ENCODE measurements at places on chromosomes 6 and 20. TPM values are rescaled to one million over a fixed set of nuclear protein-coding genes. Genes with fewer than 3 reads are reported as not detected.

DNA sequence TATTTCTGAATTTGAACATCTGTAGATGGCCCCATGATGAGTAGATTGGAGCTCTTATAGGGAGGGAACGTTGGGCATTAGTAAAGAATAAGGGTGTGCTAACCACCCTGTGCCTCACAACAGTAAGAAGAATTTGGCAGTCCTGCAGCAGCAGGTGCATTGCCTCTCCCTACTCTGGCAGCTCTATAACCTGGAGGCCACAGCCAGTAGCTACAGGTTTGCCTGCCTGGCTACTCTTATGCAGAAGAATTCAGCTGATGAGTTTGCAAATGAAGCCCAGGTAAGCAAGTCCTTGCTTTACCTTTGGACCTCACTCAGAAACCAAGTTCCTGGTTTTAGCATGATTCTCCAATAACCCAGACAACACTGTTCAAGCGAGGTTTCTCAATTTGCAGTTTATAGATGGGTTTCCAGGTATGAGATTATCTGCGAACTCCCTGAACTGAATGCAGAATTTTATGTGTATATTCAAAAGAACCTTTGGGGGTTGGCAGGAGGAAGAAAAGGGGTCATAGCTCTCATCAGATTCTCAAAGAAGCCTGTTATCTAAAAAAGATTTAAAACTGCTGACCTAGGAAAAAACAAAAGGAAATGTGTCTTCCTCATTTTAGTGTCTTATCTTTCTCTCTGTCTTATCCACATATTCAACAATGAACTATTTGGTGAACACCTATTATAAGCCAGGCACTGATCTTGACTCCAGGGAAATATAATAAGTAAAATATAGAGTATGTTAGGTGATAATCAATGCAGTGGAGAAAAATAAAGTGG lies 18.9 kb downstream of the TREML1 start:
- no peak for DNase-seq

- DNase-seq: no peak
These were observed 71.3 kb downstream of the MANEA start for GRCh38 chr6:95648636-95649035.

DNA sequence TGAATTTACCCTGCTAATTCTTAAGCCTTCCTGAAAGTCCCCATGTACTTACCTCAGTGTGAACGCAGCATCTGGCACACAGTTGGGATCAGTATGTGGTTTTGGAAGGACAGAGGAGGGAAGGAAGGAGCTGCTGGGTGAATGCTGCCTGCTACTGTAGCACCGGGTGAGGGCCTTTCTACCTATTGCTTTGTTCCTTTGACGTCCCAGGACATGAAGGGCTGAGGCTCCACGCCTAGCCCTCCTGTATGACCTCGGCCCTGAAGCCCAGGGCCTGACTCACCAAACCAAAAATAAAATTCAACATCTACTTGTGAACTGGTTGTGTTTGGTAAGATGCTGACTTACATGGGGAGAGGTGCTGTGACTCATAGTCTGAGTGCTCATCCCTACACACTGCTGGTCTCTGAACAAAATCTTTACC lies 51.1 kb downstream of the ARID1B start:
- DNase-seq: no peak

- DNase-seq: no peak
These were observed 99.9 kb downstream of the CDH26 start for GRCh38 chr20:60057866-60058807.

DNA sequence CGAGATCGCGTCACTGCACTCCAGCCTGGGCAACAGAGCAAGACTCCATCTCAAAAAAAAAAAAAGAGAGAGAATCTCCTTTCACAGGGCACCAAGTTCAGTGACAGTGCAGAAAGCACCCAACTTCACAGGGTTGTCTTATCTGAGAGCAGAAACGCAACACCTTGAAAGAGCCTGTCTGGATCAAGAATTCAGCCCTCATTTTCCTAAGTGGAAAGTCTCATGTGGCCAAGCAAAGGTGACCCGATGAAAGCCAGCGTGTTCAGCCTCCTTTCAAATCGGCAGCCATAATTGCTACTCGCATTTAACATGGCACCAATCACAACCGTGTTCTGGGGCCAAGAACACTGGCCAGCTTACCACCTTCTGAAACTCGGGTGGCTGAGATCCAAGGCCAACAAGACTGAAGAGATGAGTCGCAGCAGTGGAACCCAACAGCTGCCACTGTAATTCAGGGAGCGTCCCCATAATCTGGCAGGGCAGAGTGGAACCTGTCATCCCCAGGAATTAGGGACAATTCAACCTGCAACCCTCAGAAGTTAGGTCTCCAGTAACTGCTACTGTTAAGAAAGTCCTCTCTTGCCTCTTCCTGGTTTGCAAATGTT lies 536.7 kb upstream of the JARID2 start:
- no peak for DNase-seq

DNA sequence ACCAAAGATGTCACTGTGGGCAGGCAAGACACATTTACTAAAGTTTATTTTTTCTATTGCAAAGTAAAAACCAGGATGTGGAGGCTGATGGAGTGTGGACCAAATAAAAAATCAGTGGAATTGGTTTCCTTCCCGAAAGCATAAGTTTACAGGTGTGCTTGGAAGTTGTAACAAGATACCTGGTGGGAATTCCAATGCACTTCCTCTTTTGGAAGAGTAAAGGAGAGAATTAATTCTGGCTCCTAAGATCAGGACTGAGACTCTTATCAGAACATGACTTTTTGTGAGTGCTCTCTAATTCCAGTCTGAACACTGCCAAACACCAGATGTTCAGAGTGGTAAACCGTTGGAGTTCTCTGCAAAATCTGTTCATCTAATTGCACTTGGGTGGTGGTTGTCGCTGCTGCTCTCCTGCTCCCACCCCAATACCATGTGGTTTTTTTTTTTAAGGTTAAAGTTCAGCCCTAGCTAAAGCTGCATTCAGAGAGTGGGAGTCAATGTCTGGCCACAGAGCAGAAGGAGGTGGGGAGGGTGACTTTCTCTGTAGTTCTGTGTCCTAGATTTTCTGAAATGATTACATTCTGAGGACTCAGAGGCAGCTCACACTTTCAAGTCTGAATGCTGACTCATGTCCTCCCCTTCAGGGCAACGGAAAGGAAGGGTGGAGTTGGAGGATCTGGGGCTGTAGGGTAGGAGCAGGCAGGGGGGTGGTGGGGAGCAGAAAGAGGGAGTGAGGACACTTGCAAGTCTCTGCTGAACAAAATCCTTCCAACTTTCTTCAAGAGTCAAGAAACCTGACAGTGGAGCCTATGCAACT lies 275.8 kb upstream of the PRDM1 start:
- DNase-seq: no peak

DNA sequence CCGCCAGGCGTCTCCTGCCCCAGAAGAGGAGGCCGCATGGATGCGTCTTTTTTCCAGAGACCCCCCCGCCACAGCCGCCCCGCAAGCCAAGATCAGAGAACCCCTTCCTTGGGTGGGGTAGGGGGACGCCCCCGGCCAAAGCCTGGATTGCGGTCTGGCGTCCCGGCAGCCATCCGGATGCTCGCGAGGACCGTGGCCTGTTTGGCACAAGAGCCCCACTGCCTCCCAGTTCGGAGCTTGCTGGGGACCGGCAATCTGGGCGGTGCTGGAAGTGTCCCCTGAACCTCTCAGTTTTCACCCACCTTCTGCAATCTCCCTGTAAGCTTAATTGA lies 924 bp downstream of the FAM162B start:
- DNase-seq: peak; percentile 9

- DNase-seq: no peak
These were observed 179.8 kb downstream of the TASP1 start for GRCh38 chr20:13458860-13459451.

- no peak for DNase-seq
These were observed 139.4 kb downstream of the ID4 start for GRCh38 chr6:19976411-19977129.

DNA sequence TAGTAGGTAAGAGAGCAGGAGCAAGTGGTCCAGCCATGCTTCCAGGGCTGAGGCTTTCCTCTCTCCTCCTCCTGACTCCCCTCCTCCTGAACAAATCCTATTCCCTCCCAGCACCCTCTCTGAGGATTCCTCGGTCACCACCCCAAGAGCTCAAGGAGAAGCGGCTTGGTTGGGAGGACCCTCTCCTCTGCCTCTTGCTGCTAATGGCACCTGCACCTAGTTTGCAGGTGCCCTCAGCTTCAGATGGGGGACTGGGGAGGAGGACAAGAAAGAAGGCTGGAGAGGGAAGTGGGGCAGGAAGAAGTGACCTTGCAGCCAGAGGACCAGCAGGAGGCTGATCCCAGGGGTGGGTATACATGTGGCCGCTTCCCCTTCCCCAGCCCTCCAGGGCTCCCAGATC lies 17.5 kb downstream of the NCR2 start:
- no peak for DNase-seq

- no peak for DNase-seq
These were observed 26.6 kb upstream of the ILRUN start for GRCh38 chr6:34723203-34723602.

ATP6V1G2 gene
- total RNA-seq: 3.3 TPM

LINC00237 gene
- not detected for total RNA-seq

ZBTB12 gene
- total RNA-seq: 60.8 TPM

TMEM151B gene
- 21.2 TPM for total RNA-seq

DNA sequence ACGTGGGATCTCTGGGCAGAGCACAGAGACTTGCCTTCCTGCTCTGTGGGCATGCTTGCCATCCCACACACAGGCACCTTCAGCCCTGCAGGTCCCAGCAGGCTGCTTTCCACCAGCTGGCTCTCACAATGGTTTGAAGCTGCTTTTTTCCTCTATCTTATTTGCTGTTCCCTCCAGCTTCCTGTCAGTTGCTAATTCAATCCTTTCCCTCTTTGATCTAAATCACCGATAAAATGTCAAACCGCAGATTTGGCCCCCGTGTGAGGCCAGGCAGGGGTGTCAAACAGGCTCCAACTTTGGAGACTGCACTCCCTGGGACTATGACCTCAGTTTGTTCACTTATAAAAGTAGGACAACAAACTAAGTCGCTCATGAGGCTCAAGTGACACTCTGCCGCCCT lies 40.6 kb upstream of the PCMTD2 start:
- no peak for DNase-seq

GRCh38 chr6:87237804-87238203 lies 82.4 kb downstream of the ZNF292 start:
- no peak for DNase-seq

GRCh38 chr6:44868335-44868668 lies 459.8 kb upstream of the RUNX2 start:
- no peak for DNase-seq

DNA sequence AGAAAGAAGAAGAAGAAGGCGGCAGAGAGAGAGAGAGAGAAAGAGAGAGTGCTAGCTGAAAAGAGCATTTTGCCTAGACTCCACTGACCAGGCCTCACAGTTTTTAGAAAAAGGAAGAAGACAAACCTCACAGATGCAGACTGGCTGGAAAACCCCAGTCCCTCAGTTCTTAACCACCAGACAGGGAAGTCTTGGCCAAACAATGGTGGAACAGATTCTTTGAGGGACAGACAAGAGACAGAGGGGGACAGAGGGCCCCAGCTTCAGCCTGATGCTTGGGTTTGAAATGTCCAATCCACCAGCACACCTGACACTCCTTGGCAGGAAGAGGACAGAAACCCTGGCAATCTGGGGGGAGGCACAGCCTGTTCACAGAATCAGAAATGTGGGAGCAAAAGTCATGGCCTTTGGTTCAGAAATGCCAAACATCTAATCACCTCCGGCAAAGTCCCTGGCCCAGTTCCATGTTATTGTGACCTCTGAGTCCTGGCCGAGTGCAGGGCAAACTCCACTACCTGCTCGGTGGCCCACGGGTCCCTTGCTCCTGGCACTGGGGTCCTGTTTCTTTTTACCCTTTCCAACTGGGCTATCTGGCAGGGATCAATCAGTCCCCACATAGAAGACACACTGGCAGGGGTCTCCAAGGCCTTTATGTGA lies 235.2 kb downstream of the LY86 start:
- DNase-seq: no peak

DNA sequence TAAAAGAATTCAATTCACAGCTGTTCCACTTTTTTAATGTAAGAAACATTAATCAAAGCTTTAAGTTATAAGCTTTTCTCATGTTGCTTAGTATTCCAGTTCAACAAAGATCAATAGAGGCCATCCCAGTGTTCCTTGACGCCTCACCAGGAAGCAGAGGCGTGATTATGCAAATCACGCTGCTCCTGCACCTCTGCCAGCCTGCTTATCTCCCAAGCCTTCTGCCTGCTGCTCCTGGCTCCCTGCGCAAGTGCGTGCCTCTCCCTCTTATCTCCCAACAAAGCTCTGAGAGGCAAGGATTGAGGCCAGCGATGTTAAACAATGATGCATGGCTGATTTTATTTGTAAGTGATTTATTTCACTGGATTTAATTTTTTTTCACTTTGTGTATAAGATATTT lies 42.8 kb downstream of the INSM1 start:
- DNase-seq: peak; percentile 16

GRCh38 chr6:142058551-142059290 lies 74.0 kb upstream of the GJE1 start:
- no peak for DNase-seq

DNA sequence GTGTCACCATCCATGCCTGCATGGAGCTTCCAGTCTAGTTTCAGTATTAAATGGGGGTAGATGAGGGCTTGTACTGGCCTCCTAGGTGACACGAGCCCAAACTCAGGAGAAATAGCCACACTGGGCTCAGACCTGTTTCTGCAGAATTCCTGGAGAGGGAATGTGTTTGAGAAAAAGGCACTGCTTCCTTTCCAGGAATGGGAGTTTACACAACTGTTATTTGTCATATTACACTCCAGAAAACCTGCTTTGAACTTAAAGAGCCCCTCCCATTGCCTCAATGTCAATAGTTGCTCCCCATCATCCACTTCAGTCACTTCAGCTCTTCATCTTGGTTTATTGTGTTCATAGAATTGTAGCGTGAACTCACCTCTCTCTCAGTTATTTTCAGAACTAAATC lies 151.5 kb downstream of the CFAP61 start:
- DNase-seq: no peak

DNA sequence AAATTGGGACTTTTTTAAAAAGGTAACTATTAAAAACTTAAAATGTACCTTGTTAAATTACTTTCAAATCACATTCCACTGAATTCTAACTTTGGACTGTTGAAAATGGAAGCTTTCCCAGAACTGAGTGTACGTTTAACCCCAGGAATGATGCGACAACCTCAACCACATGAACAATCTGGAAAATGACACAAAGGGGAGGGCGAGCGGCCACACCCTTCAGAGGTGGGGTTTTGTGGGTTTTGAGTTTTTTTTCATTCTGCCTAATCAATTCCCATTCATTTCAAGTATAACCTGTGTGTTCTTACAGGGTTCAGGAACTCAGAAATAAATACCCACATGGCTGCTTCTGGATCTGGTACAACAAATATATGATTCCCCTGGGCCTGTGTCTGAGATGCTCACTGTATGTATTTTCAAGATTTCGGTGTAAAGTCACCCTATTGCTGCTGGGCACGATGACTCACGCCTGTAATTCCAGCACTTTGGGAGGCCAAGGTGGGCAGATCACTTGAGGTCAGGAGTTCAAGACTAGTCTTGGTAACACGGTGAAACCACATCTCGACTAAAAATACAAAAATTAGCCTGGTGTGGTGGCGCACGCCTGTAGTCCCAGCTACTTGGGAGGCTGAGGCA lies 21.6 kb downstream of the CNKSR3 start:
- DNase-seq: no peak
